ENCODE measurements at places on chromosomes 4 and X.
A peak's percentile ranks its signal among the peaks of the same experiment; 100 is the strongest.

DNA sequence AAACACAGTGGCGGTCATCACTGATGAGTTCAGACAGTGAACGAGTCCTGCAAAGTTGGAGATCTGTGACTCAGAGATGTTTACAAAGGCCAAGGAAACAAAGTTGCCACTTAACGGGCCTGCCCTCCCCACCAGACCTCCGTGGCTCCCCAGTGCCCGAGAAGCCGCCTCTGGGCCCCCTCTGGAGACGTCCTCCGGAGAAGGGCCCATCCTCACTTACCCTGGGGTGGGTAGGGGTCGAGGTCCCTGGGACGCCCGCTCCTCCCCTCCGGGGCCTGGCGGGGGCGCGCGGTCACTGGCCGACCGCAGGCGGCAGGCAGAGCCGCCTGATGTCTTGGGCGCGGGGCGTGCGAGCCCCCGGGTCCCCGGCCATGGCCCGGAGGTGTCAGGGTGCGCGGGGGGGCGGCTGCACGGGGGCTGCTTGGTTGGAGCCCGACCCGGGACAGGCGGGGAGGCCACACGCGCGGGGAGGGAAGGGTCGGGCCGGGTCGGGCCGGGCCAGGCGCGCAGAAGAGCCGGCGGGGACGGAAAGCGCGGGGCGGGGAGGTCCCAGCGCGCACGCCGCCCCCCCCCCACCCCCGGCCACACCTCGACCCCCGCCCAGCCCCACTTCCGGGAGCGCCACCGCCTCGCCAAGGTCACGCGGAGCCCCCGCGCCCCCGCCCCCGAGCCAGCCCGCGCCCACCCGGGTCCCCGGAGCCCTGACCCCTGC, 529 bp downstream of the DHRSX start:
- DNase-seq = no peak

- no peak for DNase-seq
Measured at GRCh38 chr4:159503236-159504008, 400.5 kb downstream of the RAPGEF2 start.

- DNase-seq = no peak
Measured at GRCh38 chrX:155767876-155768769, 113.0 kb upstream of the VAMP7 start.

- no peak for DNase-seq
Measured at GRCh38 chr4:180923486-180923885, 1319.7 kb upstream of the TENM3 start.

GRCh38 chr4:24570172-24570571, 14.2 kb downstream of the DHX15 start:
- DNase-seq = no peak

- DNase-seq = no peak
Measured at GRCh38 chr4:78168029-78168428, 110.9 kb downstream of the FRAS1 start.

- DNase-seq = no peak
Measured at GRCh38 chr4:148093065-148093464, 349.1 kb downstream of the NR3C2 start.

- no peak for DNase-seq
Measured at GRCh38 chr4:188109157-188109755, at the start of gene TRIML2. TSS of gene TRIML2 (minus strand) at chr4:188109603. CDS start at chr4:188105368, 4,235 bp downstream.

DNA sequence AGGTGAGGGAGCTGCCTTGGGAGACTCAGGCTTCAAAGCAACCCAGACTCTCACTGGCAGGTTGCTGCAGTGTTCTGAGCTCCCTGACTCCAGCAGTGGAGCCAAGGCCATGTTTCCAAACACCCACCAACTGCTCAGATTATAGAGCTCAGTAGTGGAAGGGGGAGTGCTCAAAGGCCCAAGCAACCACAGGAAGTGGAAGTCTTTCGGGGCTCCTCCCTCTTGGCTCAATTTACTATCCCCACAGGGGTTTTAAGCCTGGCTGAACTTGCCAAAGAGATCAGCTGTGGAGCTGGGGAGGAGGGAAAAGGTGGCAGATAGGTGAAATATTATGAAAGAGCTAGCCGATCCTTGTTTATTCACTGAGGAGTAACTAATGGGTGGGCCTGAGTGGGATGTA, 82.5 kb downstream of the HPRT1 start:
- DNase-seq = no peak

DNA sequence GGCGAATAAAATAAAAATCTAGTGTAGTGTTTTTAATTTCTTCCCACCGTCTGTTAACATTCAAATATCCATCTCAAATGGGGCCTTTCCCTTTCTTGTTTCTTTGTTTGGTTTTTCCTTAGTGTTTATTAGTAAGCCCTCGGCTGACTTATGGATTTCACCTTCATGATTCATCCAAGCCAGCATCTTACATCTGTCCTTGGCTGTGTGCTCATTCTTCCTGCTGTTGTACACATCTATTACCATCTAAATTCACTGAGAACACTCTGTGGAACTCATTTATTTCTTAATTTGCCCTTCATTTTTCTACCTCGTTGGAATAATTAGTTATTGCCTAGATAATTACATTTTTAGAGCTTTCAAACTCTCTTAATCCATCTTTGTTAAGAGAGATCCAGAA, 84.9 kb downstream of the SPCS3 start:
- DNase-seq = no peak

DNA sequence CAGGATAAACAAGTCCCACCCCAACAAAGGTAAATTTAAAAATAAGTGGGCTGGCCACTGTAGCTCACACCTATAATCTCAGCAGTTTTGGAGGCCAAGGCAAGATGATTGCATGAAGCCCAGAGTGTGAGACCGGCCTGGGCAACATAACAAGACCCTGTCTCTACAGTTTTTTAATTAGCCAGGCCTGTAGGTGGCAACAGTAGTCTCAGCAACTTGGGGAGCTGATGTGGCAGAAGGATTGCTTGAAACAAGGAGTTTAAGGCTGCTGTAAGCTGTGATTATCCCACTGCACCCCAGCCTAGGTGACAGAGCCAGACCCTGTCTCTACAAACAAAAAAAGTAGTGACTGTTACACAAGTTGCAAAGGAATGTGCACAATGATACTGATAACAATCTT, 74.6 kb upstream of the FAAH2 start:
- DNase-seq = no peak

DNA sequence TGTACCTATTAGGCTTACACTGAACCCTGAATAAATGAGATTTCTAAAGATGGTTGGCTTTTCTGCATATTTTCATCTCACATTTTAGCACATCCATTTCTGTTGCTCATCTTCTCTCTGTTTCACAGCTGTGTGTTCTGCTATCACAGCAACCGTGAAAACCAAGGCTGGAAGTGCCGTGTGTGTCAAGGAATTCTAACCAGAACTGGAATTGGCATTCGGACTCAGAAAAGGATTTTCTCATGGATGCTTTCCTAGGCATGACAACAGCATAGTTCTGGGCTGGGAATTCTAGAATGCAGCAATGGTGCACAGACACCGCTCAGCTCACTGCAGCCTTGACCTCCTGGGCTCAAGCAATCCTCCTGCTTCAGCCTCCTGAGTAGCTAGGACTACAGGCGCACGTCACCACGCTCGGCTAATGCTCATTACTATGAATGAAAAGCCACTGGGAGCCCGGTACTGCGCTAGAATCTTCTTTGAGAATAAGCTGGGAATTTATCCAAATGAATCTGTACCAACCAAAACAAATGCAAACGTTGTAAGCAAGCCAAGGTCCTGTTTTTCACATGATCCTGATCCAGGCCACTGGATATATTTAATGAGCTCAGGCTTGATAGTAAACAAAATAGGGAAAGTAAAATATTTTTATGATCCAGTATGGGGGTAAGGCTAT, 105.2 kb downstream of the RBM47 start:
- DNase-seq = peak; percentile 12

GRCh38 chr4:5615496-5616075, 92.8 kb downstream of the EVC2 start:
- no peak for DNase-seq

DNA sequence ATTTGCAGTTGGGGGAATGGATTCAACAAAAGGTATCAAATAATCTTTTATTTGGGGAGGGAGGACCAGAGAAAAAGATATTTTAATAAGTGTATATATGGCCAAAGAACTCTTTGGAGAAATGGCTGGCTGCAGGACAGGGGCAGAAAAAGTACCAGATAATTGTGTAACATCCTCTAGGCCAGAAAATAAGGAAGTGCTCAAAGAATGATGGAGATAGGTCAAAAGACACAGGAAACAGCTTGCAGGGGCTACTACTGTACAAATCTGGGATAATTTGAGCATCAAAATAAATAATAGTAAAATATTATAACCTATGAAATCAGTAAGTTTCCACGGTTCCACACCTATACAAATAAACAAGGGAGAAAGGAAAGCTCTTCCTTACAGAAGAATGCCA, 34.8 kb downstream of the KLHL5 start:
- no peak for DNase-seq

DNA sequence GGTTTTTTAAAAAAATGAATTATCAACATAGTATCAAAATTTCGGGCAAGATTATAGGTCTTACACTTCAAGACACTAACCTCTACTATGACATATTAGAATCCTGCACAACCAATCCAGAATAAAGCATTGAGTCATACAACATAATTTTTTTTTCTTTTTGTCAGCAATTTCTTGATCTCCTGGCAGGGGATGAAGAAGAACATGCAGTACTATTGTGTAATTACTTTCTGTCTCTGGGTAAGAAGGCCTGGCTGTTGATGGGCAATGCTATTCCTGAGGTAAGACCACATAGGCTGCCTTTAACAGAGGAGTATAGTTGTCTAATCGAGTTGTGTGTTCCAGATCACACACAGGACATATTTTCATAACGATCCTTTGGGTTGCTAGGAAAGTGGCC, 67.5 kb downstream of the FBXL5 start:
- DNase-seq = no peak

All from left colon (tissue), 2 donors.